ENCODE measurements at places on chromosomes 6 and 20.

DNA sequence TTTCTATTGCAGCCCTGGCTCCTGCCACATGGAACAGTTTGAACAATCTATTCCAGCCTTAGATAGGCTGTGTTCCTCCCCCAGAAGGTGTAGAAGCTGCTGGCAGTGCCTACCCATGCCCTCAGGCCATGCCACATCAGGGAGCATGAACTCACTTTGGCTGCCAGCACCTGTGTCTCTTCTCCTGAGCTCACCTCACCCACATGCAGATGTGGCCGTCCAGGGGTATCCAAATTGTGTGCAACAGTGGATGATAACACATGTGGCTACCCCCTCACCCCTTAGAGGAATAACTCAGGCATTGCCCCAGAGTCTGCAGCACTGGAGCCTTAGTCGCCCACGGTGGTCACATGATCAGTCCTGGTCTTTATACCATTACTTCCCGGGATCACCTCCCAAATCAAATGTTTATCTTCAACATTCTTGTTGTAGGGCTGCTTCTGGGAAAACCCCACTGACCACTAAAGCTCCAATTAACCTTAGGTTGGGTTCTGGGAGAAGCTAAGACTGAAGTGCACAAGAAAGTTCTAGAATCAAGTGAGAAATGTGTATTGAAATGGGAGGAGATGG is 110.4 kb downstream of the BANF2 start:
- DNase-seq = no peak

- DNase-seq = no peak
Measured at GRCh38 chr6:149112976-149113375, 204.5 kb upstream of the TAB2 start.

- no peak for DNase-seq
Measured at GRCh38 chr6:142871910-142872331, 73.1 kb downstream of the HIVEP2 start.

DNA sequence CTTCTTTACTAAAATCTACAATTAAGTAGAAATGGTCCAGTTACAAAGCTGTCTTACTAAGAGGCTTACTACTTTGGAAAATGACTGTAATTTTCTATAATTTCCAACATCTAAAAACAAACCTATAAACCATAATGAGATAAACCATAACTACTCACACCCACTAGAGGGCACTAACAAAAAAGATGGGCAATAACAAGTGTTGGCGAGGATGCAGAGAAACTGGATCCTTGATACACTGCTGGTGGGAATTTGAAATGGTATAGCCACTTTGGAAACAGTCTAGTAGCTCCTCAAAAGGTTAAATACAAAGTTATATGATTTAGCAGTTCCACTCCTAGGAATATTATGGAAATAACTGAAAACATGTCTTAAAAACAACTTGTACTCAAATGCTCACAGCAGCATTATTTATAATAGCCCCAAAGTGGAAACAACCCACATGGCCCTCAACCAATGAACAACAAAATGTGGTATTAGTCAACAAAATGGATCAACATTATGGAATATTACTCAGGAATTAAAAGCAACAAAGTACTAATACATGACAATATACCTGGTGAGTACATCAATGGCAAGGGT is 50.6 kb downstream of the GJA10 start:
- no peak for DNase-seq

DNA sequence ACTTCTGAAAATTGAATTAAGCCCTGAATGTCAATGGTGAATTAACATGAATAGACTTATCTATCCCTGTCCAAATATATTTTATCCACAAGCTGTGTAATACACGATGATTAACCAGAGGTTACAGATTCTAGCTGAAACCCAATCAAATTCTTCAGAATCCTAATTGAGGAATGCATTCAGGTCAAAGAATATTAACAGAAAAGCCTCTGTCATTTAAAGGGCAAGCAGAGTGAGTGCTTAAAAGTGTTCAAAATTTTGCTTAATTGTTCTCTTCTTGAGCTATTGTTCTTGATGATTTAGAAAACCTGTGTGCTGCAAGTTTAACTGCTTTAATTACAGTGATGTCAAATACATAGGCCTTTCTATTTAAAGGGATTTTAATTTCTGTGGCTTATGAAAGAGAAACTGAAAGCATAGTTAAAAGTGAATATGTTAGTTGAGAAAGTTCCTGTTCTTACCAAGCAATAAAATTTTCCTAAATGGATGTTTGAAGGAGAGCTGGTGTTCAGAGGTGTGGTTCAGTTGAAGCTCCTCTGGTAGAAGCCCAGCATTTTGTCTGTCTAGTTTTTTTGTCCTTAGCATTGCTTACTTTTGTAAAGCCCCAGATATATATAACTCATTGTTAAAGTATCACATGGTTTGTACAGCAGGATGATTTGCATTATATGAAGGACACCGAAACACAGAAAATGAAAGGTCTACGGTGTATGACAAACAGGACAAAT is 466.3 kb upstream of the PLCB4 start:
- no peak for DNase-seq

Data from stimulated activated CD4-positive, alpha-beta T cell treated with anti-CD3 and anti-CD28 coated beads, Interleukin-12 subunit alpha, Interleukin-12 subunit beta, amount 100 ng/mL, for 24 hours (primary cell).